ENCODE measurements at places on chromosomes 3 and 15.

DNA sequence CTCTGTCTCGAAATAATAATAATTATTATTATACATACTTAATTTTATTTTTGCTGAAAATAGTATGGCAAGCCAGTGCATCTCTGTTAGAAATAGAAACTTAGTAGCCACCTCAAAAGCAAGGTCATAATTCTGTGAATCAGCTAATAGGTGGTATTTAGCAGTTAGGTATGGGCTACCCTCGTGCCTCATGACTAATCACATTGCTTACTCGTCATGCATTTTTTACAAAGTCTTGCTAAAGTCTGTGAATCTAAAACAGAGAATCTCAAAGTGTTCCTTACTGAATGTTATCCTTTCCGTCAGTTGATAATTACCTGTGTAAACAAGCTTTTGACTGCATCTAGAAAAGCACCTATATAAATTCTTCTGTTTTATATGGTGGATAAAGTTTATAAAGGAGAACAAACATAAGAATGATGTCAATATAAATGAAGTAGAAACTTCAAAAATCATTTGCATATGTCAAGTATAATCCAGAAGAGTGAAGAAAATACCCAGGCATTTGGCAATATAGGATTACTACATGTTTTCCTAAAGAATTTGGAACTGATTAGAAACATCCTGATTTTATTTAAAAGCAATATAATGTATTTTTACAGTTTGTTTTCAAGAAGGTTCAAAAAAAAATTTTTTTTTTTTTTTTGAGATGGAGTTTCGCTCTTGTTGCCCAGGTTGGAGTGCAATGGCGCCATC is 6.2 kb downstream of the PPARG start:
- no peak for DNase-seq

DNA sequence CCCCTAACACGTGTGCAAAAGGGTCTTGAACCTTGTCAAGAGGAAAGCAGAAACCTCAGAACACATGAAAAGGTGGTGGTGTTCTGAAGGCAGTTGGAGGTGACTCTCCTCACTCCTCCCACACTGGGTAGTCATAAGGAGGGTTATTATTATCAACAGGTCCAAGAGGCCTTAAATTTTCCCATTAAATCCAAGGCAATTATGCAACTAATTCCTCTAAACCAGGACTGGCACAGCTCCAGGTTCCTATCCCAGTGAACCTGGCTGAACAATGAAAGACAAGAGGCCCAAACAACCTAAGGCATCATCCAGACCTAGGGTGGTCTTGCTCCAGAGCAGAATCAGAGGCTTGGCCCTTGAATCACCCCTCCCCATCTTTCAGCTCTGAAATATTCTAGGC is 15.0 kb downstream of the MYLK start:
- DNase-seq: no peak

DNA sequence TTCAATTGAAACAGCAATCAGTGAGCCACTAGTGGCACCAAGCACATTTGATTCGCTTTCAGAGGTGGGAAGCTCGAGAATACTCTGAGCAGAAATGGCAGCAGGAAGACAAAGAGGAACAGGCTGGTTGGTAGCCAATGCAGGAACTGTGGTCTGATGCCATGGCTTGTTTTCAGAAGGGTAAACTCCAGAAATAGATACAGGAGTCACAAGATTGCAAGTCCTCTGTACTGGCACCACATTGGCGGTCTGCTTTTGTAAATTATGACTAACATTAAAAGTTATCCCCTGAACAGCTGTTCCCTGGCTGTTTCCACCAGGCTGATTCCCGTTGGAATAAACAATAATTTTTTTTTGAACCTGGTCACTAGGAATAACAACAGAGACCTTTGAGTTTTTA is 35.5 kb downstream of the USF3 start:
- no peak for DNase-seq

GRCh38 chr3:170520996-170521395 is 64.9 kb downstream of the SLC7A14 start:
- no peak for DNase-seq

DNA sequence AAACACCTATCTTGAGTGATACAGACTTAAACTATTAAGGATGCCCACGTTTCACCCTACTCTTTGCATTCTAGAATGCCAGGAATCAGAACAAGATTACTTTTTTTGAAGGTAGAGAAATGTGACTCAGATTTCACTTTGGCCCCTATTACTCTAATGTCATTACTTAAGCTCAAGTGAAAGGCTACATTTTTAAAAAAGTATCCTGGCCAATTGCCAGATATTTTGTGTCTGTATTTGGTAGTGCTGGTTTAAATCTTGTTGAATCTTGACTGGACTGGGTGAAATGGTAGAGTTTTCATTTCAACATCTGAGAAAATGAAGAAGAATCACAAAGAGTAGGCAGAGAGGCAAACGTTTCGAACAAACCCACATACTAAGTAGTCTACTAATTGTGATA is 218.2 kb upstream of the UBE2E1 start:
- DNase-seq: no peak

DNA sequence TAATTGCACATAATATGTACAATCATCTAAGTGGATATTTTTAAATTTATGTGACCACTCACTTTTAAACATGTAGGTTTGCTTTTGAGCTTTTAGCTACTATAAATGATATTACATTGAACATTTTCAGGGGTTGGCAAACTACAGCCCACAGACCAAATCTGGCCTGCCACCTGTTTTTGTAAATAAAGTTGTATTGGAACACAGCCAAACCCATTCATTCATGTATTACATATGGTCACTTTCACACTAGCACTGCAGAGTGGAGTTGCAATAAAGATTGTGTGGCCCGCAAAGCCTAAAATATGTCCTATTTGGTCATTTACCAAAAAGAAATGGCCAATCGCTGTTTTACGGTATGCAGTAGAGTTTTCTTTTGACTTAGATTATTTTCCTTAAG is 21.2 kb downstream of the CMTM7 start:
- no peak for DNase-seq

- peak; percentile 79 for DNase-seq
Measured at GRCh38 chr3:49939858-49940666, at the start of gene RBM6. Gene RBM6, plus strand, starts transcription at chr3:49940150. Its CDS starts 22,492 bp downstream, at chr3:49962642.
